Right atrium auricular region (tissue), 2 donors: ENCODE measurements at places on chromosomes 3 and 15.

GRCh38 chr15:49238342-49238741, 68.3 kb downstream of the GALK2 start:
- no peak for DNase-seq

DNA sequence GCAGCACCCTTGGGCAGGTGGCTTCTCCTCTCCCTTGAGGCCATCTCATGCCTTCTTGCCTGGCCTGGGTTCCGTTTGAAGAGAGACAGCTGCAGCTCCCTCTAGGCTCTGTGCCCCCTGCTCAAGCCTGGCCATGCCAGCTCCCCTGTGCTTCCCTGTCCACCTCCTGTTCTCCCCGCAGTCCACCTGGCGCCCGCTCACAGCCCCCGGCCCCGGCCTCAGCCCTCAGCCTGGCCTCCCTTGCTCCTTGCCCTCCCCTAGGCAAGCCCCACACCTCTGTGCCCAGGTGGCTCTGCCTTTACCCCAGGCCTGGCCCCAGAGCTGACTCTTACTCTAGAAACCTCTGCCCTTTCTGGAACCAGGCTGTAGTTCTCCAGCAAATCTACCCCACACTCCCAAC, 13.9 kb upstream of the RHO start:
- no peak for DNase-seq

GRCh38 chr3:41111011-41111410, 88.3 kb upstream of the CTNNB1 start:
- DNase-seq, result no peak

DNA sequence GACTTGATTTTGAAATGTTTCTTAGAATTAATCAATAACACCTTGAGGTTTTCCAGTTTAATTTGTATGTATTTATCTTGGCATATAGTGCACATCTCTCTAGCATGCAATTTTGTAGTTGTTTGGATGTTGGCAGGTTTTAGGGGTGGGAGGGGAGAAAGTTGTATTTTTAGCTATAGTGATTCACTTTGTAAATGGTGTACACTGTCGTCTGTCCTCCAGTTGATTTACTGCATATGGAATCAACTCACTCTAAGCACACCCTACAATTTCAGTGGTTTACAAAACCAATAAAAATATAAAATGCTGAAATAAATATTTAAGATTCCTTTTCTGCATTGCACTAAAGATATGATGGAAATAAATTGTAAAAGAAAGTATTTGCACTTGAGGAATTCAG, 199.1 kb downstream of the CDIN1 start:
- DNase-seq, result no peak

GRCh38 chr15:63553388-63553791, 43.8 kb upstream of the FBXL22 start:
- DNase-seq, result no peak

DNA sequence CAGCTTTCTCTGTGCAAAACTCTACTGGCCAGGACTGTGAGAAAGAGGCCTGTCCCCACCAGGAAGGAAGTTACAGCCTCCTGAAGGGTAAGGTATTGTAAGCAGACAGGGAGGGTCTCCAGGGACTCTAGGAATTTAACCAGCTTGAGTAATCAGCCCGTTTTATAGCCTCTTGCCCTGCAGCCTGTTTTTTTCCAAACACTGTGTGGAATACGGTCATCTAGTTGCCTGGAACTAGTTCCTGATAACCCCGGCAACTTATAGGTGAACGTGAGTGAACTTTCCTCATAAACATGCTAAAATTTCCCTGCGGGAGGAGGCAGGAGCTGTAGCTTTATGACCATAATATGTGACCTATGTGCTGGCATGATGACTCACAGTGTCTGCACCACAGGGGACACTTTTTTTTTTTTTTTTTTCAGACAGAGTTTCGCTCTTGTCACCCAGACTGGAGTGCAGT, 60.1 kb upstream of the DAZL start:
- no peak for DNase-seq

- no peak for DNase-seq
Observed at GRCh38 chr15:72195101-72195511, 2.5 kb downstream of the GRAMD2A start.

DNA sequence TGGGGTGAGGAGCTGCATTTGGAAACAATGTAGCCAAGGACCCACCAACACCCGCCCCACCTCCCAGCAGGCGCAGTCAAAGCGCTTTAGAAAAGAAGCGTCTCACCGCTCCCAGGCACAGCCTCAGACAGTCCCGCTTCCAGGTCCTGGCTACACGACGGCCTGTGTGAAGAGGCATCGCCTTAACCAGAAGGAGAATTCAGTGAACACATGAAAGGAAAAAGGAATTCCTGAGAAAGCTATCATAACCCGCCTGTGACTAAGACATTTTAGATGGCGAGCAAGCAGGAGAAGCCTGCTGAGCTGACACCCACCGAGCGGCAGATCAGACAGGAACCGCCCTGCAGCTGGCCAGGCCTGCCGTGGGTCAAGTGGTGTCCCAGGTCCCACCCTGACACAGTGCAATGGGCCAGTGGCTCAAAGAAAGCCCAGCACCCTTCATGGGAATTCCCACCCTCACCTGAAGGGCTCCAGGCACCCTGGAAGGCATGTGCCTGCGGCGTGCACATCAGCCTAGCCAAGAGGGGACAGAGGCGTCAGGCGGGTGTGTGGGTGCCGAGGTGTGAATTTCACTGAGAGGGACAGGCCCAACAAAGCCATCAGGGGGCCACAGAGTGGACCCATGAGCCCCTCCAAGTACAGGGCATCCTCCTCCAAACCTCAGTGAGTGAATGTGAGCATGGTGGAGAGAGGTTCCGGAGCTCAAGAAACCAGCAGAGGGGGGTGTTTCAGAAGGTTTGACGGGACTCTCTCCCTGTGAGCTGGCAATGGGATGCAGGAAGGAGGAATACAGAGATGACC, 144.8 kb downstream of the NSMCE3 start:
- DNase-seq, result no peak

- no peak for DNase-seq
Observed at GRCh38 chr3:143895805-143896204, 47.5 kb upstream of the SLC9A9 start.

GRCh38 chr3:176274161-176274560, 923.1 kb downstream of the TBL1XR1 start:
- DNase-seq, result no peak

GRCh38 chr15:65470866-65471265, 46.6 kb downstream of the DPP8 start:
- no peak for DNase-seq

- DNase-seq, result no peak
Observed at GRCh38 chr3:56915966-56916586, 114.3 kb upstream of the ARHGEF3 start.

DNA sequence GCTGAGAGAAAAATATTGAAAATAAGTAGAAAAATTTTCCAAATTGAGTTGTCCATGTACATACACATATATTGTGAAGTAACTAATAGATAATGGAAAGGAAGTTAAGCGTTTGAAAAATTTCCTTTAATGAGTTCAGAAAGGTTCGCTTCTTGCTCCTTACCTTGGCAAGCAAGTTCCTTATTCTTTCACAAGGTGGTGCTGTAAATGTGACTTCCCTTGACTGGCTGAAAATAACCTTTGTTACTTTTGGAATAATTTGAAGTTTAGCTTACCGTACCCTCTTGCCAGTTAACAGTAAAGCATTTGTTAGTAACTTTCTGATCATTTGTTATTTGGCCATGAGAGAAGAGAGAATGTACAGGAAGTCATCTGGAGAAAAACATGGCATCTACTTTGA, 41.6 kb downstream of the PYDC2 start:
- DNase-seq, result no peak

DNA sequence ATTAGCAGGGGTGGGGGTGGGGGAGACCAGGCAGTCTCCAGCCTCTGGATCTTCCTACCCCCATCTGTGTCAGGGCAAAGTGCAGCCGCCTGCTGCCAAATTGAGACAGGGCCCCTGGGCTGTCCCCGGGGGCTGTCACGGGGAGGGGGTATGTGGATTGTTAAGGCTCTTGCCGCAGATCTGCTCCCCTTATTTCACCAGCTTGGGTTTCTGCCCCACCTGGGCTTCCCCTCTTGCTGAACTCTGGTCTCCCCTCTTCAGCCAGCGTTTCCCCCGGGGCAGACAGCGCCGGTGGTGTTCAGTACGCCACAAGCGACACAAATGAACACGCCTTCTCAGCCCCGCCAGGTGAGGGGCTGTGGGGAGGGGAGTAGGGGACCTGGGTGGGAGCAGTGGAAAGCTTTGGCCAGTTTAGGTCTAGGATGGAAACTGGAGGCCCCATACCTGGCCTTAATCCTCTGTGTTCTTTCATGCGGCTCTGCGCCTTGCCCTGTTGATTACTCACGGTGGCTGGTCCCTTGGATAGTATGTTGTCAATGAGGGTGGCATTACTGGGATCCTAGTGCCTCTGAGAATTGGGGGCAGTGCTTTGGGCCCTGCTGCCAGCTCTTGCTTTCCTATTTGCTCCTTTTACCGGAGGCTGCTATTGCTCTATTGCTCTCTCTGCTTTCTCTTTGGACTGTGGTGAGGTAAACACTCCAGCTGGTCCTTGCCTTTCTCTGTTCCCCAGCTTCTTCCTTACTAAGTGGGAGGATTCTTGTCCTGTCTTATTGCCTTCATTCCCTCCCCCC, 1.7 kb downstream of the EIF4G1 start:
- no peak for DNase-seq

- DNase-seq, result no peak
Observed at GRCh38 chr3:140859592-140860336, 81.9 kb upstream of the SLC25A36 start.

- DNase-seq, result no peak
Observed at GRCh38 chr15:33068007-33068481, 126.5 kb downstream of the FMN1 start.
